NCI-H526 treated with DMSO at 0.1 percent for 48 hours (cell line): ENCODE measurements at places on chromosomes 3 and 15.
A peak's percentile ranks its signal among the peaks of the same experiment; 100 is the strongest.

DNA sequence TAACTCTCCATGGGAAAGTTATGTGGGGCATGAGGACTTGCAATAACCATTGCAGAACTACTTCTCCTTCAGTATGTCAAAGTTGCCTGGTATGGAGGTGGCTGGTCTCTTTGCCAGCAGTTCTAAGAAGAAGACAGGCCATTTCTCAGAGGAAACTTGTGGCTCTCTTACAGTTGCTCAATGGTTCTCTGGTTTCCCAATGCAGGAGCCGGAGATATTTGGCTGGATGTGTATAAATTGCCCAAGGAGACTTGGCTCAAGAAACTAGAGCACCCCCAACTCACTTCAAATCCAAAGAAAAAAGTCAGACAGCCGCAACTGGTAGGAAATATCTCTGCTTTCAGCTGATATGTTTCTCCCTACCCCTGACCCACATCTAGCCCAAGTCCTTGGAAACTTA, 24.2 kb downstream of the WDR93 start:
- no peak for DNase-seq

DNA sequence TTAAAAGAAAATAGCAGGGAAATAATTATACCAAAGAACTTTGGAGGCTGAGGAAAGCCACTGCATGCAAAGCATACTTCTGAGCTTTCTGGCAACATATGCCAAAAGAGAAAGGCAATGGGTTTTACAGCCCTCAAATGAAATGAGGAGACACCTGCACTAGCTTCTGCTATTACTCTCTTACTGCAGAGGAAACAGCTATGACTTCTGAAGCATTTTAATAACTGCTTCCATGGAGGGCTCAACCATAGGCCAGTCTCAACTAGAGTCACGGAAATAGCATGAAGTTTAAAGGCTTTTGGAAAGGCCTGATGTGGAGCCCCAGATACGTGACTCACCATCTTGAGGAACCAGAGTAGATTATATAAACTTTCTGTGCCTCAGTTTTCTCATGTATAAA, 114.8 kb downstream of the OXNAD1 start:
- no peak for DNase-seq

DNA sequence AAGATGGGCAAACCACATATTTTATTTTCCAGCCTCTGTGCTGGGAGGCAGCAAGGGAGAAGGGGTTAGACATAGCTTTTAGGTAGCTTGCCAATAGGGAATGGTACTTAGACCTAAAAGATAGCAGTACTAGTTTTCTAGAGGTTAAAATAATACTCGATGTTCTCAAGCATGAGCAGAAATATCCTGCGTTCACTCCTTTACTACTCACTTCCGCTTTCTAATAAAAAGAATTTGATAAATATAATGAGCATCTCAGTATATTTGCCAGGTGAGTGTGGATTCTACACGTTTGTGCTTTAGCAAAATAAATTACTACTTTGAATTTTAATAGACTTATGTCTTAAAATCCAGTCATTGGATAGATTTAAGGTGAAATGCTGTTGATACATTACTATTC, 39.4 kb upstream of the CD47 start:
- no peak for DNase-seq

GRCh38 chr15:78004919-78005634, 72.4 kb downstream of the TBC1D2B start:
- DNase-seq, result no peak

- no peak for DNase-seq
These were observed 17.0 kb downstream of the SOX2 start for GRCh38 chr3:181728470-181729340.

- no peak for DNase-seq
These were observed 7.2 kb downstream of the UROC1 start for GRCh38 chr3:126510308-126510910.

DNA sequence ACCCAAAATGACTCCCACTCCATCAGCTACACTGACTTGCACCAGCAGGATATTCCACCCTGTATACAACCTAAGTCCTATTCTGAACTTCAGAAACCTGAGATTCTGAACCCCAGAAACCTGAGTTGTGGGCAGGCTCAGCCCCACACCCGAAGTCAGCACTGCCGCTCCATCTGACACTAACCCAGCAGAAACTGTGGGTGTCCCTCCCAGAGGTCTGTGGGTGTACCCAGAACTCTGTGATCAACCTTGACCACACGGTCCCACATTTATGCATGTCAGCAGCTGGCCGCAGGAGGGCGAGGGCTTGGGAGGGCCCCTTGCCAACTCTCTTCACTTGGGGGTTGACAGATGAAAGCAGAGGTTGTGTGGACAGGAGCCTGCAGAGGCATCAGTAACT, 9.3 kb downstream of the OXTR start:
- no peak for DNase-seq

- DNase-seq, result no peak
These were observed 104.0 kb upstream of the IQSEC1 start for GRCh38 chr3:13177236-13177635.

DNA sequence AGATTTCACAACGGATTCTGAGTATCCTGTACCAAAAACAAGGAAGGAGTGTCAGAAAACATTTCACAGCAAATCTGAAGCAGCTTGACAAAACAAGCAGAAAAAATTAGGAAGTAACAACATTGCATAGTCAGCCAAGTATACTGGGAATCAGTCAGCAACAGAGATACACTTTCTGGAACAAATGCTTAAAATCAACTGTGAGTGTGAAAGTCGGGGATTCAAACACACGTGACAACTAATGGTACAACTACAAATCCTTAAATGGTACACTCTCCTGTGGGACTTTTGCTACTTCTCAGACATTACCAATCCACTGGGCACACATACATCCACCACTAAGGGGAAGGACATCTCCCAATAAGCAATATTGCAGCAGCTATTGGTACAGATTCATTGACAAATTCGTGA, 296.6 kb upstream of the MME start:
- DNase-seq, result no peak

GRCh38 chr3:16067837-16068471, 106.5 kb upstream of the GALNT15 start:
- DNase-seq, result no peak

DNA sequence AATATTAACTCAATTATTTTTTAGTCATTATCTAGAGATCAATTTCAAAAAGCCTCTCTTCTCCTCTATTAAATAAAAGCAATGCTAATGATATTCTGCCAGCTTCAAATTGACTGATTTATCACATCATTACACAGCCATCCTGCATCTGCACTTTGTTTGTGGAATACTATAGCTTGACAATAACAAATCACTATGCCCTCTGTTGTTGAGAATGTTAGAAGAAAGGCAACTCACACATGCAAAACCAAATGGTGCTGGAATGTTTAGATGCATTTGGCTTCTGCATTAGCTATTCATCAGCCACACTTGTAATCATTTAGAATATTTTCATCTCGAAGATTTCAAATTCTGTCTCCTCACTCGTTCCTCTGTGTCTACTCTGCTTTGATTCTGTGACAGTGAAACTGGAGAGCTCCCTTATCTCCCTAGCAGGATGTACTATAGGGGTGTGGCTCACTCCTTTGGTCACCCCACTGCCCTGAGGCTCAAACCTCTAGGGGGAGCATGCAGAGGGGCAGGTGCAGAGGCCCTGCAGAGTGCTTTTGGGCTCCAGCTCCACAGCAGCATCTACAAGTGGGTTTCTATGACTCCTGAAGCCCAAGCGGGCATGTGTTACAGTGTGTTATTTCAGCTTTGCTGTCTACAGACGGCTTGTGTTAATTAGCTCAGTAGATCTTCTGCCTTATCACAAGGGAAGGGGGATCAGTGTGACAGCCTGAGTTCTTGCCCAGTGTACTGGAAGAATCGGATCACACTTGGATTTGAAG, 454.1 kb upstream of the BCHE start:
- no peak for DNase-seq

- DNase-seq, result no peak
These were observed 521.9 kb upstream of the RGMA start for GRCh38 chr15:93610944-93611343.

- no peak for DNase-seq
These were observed 372.1 kb downstream of the LPP start for GRCh38 chr3:188526057-188526456.

DNA sequence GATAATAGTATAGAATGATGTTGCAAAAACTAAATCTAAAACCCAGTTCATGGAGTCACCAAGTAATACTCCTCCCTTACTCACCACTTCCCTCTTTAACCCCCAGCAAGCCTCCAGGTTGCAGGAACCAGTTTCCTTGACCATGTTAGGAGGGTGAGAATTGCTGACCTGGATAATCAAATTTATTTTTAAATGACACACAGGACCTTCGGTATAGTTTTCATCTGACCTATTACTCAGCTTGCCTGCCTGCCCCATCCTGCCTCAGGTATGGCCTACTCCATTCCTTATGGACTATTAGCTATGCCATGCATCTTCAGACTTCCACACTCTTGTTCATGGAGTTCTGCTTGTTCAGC, 883 bp downstream of the RTP4 start:
- DNase-seq, result no peak

- DNase-seq, result no peak
These were observed 37.7 kb downstream of the SLMAP start for GRCh38 chr3:57793737-57794187.

- no peak for DNase-seq
These were observed 6.5 kb downstream of the CHST13 start for GRCh38 chr3:126530171-126531050.

GRCh38 chr3:105094588-105094987, 272.1 kb upstream of the ALCAM start:
- DNase-seq, result peak; percentile 90

DNA sequence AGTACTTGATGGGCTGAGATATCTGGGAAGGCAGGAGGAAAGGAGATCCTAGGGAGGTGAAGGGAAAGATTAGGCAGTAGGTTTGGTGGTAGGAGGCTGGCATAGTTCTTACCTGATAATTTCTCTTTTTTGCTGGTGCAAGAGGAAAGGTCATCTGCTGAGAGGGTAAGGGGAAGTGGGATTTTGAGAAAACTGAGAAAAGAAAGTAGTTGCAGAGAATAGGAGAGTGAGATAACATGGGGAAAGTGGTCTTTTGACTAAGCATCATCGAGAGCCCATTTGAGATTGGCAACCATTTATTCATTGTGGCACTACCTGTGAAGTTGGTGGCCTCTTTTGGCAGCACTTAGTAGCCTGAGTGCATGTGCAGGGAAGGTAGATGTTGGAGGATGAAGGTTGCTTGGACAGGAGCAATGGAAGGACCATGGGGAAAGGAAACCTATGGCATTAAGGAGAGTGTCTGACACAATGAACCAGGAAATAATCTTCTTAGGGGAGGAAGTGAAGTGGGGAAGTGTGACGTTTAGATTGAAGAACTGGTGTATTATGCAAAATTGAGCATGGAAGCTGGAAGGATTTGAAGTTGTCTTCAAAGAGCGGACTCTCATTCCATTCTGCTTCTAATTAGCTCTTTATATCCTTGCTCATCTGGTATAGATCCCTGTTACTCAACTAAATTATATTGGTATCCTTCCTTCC, 21.9 kb upstream of the USP13 start:
- no peak for DNase-seq

GRCh38 chr3:129531699-129532098, 3.3 kb downstream of the RHO start:
- no peak for DNase-seq

GRCh38 chr3:20235796-20236195, 49.8 kb upstream of the SGO1 start:
- DNase-seq, result no peak

DNA sequence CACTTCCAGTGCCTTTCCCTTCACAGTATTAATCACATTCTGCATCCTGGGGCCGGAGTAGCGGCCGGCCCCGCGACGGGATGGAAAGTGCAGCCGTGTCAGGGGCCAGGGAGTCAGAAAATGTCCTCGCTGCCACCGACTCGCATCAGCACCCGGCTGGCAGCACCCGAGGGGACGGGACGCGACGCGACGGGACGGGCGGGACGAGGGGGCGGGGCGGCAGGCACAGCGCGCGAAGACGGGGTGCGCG, 353 bp downstream of the ATG3 start:
- peak; percentile 38 for DNase-seq

GRCh38 chr15:47950447-47950846, 170.3 kb upstream of the SLC24A5 start:
- no peak for DNase-seq

DNA sequence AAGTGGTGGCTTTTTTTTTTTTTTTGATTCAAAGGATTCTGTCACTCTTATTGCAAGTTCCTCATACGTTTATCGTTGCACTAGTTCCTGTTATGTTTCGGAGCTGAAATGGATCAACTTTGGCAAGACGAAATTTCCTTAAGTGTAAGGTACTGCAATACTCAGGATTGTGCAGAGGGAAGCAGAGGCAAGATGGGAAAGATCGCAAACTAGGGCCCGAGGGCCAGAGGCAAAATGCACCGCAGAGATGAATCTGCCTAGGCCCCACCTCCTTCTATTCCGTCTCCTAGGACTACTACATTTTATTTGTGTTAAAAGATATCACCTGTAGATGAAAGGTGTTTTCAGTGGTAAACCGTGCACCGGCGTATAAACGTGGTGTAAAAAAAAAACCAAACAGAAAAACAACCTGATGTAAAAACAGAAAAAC, 331 bp downstream of the RNU6-1 start:
- peak; percentile 93 for DNase-seq

DNA sequence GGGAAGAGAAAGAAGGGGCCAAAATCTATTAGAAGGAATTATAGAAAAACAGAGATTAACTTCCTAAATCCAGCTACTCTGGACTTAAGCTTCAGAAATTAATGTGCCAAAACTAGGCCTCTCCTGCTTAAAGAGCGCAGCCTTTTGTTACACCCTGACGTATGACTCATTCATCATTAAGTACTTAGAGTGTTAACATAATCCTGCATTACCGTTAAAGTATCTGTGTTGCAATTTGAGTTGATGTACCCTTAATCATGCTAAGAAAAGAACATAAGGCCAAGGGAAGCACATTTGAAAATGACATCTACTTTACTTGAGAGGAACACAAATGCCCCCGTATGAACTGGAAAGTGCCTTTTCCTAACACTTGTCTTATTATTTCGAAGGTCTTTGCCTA, 7.9 kb downstream of the HTR3D start:
- DNase-seq, result no peak

DNA sequence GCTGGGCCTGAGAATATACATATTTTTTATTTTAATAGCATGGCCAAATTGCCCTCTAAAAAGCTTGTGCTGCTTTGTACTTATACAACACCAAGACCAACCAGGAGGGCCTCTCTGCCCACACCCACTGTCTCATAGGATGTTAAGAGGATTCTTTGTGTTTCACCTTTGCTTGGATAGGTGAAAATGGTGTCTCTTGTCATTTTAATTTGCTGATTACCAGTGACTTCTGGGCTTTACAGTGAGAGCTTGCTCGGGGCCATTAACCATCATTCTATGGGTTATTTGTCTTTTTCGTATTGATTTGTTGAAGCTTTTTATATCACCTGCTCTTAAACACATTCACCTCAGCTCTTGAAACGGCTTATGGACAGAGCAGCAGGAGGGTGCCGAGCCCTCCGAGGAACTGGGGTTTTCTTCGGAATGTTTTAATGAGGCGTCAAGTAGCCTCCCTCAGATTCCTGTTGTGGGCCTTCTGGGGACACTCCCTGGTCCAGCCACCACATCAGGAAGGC, 10.5 kb downstream of the PTH1R start:
- DNase-seq, result no peak

GRCh38 chr3:55198554-55198953, 270.7 kb upstream of the LRTM1 start:
- DNase-seq, result no peak

- no peak for DNase-seq
These were observed 75.0 kb downstream of the TTBK2 start for GRCh38 chr15:42845581-42845980.

- DNase-seq, result no peak
These were observed 992.4 kb downstream of the NAALADL2 start for GRCh38 chr3:175851541-175851940.
